ENCODE measurements at places on chromosomes 1 and 21. TPM values are rescaled to one million over a fixed set of nuclear protein-coding genes. Genes with fewer than 3 reads are reported as not detected.
A peak's percentile ranks its signal among the peaks of the same experiment; 100 is the strongest.

- no peak for DNase-seq
Measured at GRCh38 chr1:175126347-175126746, 58.7 kb downstream of the TNN start.

The RAVER2 gene
- 11.5 TPM for total RNA-seq

GRCh38 chr21:28663111-28663693 is 329.5 kb downstream of the LTN1 start:
- DNase-seq = no peak

GRCh38 chr1:44355582-44356305 is 687 bp upstream of the ERI3 start:
- no peak for DNase-seq

DNA sequence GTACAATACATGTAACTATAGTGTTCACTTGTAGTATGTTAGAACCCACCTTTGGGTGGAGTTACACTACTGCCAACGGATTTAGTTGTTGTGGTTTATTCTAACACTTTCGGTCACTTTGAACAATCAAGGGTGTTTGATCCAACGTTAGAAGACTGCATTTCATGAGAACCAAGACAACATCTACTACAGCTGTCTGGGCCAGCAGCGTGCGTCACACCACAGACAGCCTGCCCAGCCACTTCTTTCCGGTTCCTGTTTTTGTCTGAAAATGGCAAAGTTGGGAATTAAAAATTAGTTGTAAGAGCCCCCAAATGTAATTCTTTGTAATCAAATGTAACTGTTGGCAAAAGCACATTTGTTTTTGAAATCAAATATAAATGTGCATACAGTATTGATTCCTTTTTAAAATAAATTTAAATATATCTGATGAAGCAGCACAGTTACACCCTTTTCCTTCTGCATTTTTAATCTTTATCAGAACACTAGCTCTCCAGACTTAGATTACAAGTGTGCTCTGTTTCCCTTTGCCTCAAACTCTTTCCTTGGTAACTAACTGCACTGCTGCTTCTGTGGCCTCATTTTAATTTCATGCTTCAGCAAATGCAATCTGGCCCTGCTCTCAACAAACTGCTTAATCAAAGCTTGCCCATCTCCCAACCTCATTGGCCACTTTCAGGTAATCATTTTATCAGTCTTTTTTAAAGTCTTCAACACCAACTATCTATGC is 86.6 kb upstream of the DPH5 start:
- DNase-seq = peak; percentile 83

- no peak for DNase-seq
Measured at GRCh38 chr1:56297208-56297607, 282.2 kb downstream of the PLPP3 start.

GRCh38 chr1:154410185-154410827 is 5.2 kb downstream of the IL6R start:
- DNase-seq = peak; percentile 17

- DNase-seq = no peak
Measured at GRCh38 chr1:18803851-18804250, 55.6 kb downstream of the TAS1R2 start.

All from posterior vena cava (tissue), 2 donors.